ENCODE measurements at places on chromosomes 4 and X.

GRCh38 chr4:122673252-122673651 lies 52.4 kb upstream of the IL21 start:
- DNase-seq = no peak

GRCh38 chrX:114889481-114889880 lies 127.9 kb downstream of the IL13RA2 start:
- DNase-seq = no peak

- peak; percentile 45 for DNase-seq
Observed at GRCh38 chr4:152063621-152064240, 302.9 kb upstream of the GATB start.

DNA sequence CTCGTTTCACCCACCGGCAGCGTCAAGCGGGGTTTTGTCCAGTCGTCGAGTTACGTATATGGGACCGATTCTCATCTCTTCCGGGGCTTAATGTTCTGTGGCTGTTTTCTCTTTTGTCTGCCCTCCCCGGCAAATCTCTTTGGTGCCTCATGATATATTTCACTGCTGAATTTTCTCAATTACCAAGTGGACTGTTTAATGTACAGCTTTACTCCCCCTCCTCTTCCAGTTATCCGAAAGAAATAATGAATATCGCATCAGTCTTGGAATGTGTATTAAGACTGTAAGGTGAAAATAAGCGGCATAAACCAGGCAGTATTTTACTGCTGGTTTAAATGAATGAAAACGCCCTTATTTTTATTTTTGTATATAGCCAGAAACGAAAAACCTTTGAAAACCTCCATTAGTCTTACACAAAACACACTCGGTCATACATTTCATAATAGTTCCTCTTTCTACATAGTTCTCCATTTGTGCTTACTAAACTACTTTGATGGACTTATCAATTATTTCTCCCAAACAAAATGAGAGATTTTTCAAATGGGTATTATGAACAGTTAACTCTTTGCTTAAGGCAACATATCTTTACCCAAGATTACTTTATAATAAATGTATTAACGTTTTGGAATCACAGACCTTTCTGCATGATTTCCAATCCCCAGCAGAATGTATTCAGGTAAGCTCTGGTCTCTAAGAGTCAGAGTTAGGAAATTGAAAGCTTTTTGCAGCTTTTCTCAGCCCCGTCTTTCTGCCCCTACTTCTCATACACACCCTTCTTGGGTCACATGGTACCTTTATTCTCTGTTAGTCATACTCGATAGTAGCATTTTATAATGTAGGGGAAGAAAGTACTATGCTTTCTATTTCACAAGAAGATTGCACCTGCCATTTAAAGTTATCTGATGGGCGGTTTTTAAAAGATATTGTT lies 979 bp downstream of the RP2 start:
- no peak for DNase-seq

GRCh38 chr4:86927843-86928395 lies 6.9 kb upstream of the AFF1 start:
- DNase-seq = no peak

GRCh38 chr4:26484032-26484515 lies 6.2 kb downstream of the CCKAR start:
- no peak for DNase-seq

- no peak for DNase-seq
Observed at GRCh38 chr4:39435659-39436563, 22.8 kb downstream of the RPL9 start.

GRCh38 chr4:78720994-78721677 lies 55.0 kb upstream of the BMP2K start:
- no peak for DNase-seq

DNA sequence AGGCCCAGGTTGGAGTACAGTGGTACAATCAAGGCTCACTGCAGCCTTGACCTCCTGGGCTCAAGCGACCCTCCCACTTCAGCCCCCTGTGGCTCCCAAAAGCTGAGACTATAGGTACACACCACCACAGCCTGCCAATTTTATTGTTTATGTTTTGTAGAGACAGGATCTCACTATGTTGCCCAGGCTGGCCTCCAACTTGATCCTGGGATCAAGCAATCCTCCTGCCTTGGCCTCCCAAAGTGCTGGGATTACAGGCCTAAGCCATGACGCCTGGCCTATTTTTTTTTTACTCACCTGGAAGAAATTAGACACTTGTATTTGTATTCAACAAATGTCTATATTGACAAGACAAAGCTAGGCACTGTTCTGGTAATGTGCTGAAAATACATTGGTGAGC lies 25.1 kb downstream of the FAM156A start:
- no peak for DNase-seq

- DNase-seq = no peak
Observed at GRCh38 chr4:139410312-139410711, 43.6 kb upstream of the RAB33B start.

DNA sequence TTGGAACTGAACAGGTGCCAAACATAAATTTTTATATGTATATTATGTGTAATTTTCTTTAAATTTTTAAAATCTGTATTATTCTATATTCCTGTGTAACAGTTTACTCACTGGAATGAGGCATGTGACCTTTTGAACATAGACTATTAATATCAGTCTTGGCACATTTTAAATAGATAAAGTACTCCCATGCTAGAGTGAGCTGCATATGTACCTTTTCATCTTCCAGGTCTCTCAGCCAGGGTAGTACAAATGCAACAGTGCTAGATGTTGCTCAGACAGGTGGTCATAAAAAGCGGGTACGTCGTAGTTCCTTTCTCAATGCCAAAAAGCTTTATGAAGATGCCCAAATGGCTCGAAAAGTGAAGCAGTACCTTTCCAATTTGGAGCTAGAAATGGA lies 242.0 kb downstream of the RAPGEF2 start:
- no peak for DNase-seq

GRCh38 chr4:63393544-63393943 lies 1015.7 kb downstream of the TECRL start:
- no peak for DNase-seq

GRCh38 chr4:139030614-139031235 lies 15.1 kb downstream of the NOCT start:
- DNase-seq = peak; percentile 64

DNA sequence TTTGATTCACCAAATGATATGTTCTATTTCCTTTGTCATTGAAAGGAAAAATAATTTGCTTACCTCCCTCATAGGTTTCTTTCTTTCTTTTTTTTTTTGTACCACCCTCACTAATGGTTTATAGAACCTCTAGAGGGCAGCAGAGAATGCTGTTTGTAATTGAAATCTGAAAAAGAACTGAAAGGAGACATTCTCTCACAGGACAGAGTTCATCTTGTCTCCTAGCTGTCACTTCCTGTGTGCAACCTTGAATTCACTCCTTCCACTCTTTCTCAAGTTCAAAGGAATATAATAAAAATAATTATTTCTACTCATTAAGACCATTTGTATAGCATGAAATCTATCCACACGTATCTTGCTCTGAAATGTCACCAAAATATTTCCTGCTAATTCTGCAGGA lies 51.0 kb downstream of the GUCY1B1 start:
- no peak for DNase-seq

- no peak for DNase-seq
Observed at GRCh38 chr4:7003176-7003878, 39.8 kb upstream of the TADA2B start.

GRCh38 chrX:18898492-18898891 lies 85.4 kb downstream of the PHKA2 start:
- DNase-seq = no peak

- DNase-seq = no peak
Observed at GRCh38 chr4:23805450-23805851, 84.4 kb downstream of the PPARGC1A start.

DNA sequence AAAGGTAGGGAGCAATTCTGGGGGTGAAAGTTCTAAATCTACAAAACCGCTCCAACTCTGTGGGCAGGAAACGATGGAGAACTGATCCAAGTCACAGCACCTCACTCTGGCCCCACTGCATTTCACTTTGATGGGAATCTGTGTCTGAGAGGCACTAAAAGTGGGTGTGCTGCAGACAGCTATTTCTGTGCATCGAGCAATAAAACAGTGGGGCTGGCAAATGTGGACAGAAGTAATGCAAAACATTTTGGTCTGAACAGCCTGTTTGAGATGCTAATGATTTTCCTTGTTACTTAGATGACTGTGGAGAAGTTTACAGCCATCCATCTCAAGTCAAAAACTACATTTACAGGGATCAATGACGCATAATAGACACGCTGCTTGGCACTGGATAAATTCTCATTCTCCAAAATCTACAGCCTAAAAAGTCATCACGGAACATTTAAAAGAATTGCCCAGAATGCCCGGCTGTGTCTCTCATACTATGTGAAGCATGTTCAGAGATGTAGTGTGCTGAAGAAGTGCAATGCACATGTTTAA lies 1671.6 kb upstream of the TENM3 start:
- DNase-seq = no peak

DNA sequence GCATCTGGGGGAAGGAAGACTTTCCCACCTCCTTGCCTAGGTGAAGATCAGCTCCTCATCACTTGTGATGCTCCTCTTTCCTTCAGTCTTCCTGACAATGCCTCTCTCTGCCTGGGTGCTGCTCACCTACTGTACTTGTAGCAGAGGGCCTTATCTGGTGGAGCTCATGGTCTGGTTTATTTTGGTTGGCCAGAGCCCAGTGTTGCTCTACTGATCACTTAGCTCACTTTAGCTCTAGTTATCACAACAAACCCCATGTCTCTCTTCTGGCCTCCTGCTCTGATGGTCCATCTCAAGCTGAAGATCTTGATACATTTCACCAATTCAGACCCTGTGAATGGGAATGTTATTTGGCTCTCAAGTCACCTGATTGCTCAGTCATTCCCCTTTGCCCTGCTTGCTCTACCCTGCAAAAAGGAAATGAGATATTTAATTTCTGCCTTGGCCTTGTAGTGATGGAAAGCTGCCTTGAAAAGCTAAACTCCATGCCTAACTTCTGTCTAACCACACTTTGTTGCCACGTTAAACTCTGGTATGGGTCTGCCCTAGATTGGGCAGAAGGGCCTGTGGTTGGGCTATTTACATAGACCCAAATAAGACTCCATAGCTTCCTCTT lies 30.3 kb upstream of the ADH1C start:
- DNase-seq = no peak

GRCh38 chr4:148344941-148345340 lies 97.3 kb downstream of the NR3C2 start:
- no peak for DNase-seq

DNA sequence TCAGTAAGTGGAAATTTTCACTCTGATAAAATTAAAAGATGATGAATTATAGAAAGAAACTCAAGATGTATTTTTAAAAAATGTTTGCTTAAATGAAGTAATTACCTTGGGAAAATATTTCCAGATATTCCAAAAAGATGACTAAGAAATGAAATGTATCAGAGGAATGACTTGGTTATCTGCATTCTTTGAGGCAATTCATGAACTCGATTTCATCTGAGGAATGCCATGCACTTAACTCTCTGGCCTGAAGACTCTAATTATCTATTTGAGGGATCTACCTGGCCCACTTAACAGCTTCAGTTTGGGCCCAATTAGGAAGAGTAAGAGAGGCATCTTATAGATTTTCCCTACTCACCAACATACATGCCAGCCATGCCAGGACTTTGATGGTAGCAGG lies 182.3 kb downstream of the INPP4B start:
- DNase-seq = no peak

DNA sequence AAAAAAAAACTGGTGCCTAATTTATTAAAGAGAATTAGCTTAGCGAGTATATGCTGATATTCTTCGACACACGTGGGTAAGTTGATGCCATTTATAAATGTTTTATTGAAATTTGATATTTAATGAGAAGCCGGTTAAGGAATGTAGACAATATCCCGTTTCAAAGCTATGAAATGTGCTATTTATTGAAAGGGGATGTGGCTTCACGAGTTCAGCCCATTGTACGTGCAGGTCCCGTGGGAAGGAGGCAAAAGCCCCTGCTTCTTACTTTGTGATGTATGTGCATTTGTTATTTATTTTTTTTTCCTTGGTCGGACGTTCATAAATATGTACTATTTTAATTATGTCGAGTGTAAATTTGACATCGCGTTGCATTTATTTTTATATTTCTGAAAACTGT lies 20.2 kb downstream of the SHOX start:
- no peak for DNase-seq

- DNase-seq = no peak
Observed at GRCh38 chr4:157128395-157128794, 52.4 kb downstream of the GLRB start.

GRCh38 chrX:40104985-40105834 lies 7.5 kb upstream of the BCOR start:
- no peak for DNase-seq

- DNase-seq = no peak
Observed at GRCh38 chr4:38939165-38939564, 71.6 kb downstream of the FAM114A1 start.
